ENCODE measurements at places on chromosomes 4 and X. TPM values are rescaled to one million over a fixed set of nuclear protein-coding genes. Genes with fewer than 3 reads are reported as not detected.

- H3K4me3 ChIP-seq: no peak overlapping the region
- H3K36me3 ChIP-seq: no peaks in the 10 kb centered on the region
- no peaks in the 10 kb centered on the region for H3K27me3 ChIP-seq
- DNase-seq: no peak
- H3K4me1 ChIP-seq: no peaks in the 10 kb centered on the region
Observed at GRCh38 chrX:72351606-72352334, 46.1 kb upstream of the CITED1 start.

The MAOA gene
- not detected for total RNA-seq

The ZXDA gene
- total RNA-seq: 5.4 TPM

GRCh38 chr4:102693262-102693850 lies 67.4 kb downstream of the MANBA start:
- H3K27me3 ChIP-seq: no peaks in the 10 kb centered on the region
- no peaks in the 10 kb centered on the region for H3K4me1 ChIP-seq
- H3K36me3 ChIP-seq: no peaks in the 10 kb centered on the region
- no peak for DNase-seq
- H3K4me3 ChIP-seq: no peak overlapping the region
- H3K27ac ChIP-seq: no peak overlapping the region

GRCh38 chr4:153916273-153916755 lies 127.4 kb upstream of the SFRP2 start:
- no peak overlapping the region for H3K27ac ChIP-seq
- DNase-seq: no peak
- H3K36me3 ChIP-seq: no peaks in the 10 kb centered on the region
- no peaks in the 10 kb centered on the region for H3K27me3 ChIP-seq
- no peak overlapping the region for H3K4me3 ChIP-seq

DNA sequence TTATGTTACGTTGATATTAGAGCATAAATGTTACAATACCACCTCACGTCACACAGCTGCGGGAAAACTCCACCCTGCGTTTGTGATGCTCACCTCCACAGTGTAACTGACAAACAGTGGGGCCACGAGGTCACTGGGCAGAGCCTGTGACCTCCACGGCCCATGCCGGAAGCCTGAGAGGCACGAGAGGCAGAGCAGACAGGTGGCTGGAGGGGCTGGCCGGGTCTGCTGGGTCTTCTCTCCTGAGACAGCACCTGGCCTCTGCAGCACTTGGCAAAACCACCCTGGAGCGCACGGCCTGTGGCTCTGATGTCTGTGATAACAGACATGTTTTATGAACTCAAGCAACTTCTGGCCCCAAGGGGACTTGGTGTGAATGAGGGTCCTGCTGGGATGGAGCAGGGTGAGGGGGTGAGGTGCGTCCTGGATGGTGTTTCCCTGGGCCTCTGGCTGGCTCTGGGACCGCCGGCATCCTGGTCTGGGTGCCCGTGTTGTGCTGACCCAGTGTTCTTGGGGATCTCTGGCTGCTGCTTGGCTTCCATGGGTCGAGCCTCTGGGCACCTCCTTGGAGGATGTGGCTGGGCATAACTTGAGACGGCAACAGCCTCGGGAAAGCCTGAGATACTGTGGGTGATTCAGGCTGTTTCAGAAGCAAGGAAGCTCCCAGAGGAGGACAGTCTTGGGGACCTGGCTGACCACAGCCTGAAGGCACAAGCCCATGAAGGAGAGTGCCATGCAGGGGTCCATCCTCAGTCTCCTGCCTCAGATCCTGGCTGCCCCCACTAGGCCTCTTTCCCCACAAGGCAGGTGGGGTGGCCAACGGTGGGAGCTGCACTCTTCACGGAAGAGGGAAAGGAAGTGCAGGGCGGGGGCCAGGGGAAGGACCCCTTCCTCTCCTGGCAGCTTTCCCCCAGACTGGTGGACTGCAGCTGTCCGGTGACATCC lies 19.7 kb downstream of the RNF212 start:
- H3K36me3 ChIP-seq: no peaks in the 10 kb centered on the region
- H3K27me3 ChIP-seq: no peaks in the 10 kb centered on the region
- no peak overlapping the region for H3K27ac ChIP-seq
- no peaks in the 10 kb centered on the region for H3K4me1 ChIP-seq
- DNase-seq: no peak

Measured in naive thymus-derived CD4-positive, alpha-beta T cell (primary cell).